ENCODE measurements at places on chromosomes 5 and 9.
A peak's percentile ranks its signal among the peaks of the same experiment; 100 is the strongest.

DNA sequence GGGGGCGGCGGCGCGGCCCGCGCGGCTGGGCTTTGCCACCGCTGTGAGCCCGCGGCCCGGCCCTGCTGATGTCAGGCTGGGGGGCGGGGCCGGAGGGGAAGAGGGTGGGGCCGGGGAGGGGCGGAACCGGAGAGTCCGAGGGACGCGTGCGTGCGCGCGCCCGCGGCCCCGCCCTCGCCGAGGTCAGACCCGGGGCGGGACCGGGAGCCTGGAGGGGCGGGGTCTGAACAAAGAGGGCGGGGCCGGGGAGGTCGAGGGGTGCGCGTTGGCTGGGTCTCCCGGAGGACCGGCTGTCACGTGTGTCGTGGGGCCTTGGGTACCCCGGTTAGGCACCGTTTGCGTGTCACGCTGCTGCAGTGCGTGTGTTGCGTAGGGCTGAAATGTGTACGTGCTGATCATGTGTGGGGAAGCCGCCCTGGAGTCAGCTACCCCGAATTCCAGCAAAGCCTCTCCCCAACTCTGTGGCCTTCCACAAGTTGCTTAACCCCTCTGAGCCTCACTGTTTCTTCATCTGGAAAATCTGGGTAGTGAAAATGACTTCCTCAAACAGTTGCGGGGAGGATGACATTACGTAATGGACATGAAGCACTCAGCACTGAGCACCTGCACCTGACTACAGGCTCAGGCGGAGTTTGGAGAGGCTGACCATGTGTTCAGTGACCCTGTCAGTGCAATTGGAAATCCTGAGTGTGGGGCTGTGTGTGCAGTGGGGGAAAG is at the start of gene RALGDS:
Gene RALGDS (minus strand): TSS at position 43 of the 717 bp plus-strand sequence. CDS start 86 bp downstream, outside the sequence.
- DNase-seq = peak; percentile 76

DNA sequence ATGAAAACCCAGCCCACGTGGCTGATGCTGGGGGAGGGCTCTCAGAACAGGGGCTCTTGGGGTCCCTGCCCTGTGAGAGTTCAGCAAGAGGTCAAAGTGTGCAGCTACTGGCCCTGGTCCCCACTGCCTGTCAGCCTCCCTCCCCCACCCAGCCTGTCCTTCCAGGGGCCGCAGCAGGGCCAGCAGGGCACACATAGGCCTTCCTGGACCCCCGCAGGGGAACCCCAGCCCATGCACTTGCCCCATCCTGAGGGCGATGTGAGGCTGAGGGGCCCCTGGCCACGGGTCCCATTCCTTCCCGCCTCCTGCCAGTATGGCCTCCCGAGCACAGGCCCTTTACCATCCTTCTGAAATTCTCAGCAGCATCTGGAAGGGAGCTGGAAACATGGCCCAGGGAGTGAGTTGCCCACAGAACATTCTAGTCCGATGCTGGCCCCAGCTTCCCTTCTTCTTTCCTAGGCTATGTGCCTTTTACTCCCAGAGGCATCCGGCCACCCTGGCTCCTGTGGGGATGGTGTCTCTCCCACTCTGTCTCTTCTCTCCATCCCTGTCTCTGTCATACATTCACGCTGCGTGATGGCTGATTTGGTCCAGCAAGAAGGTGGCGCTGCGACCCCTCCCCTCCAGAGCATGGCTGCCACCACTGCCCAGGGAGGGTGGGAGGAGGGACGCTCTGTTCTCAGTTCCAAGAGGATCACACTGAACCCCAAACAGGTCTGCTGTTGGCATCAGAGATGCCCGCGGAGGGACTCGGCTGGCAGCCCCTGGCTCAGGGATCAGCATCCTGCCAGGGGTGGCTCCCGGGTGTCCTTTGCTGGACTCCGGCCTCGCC is 19.6 kb downstream of the MRPL36 start:
- DNase-seq = no peak

- DNase-seq = no peak
Measured at GRCh38 chr5:40914835-40915234, 5.5 kb downstream of the C7 start.

- no peak for DNase-seq
Measured at GRCh38 chr9:26077860-26078259, 399.6 kb upstream of the TUSC1 start.

- DNase-seq = no peak
Measured at GRCh38 chr9:87097238-87097637, 149.9 kb upstream of the GAS1 start.

DNA sequence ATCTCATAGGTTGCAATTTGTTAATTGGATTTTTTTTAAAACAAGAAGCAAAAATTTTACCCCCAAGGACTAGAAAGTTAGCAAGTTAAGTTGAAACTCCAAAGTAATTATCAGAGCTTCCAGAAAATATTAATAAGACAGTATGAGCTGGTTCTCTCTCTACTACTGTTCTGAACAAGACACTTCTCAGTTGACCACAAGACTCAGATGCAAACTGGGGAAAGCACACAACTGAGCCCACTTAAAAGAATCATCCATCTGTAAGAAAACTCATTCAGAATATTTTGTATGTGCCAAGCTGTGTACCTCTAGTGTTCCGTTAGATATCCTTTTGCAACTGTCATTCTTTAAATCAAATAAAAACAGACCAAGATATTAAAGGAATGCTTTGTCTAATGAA is 60.0 kb downstream of the MAP1B start:
- DNase-seq = no peak

Data from NCI-H146 (cell line).